Activated naive CD4-positive, alpha-beta T cell treated with anti-CD3 and anti-CD28 coated beads for 36 hours (primary cell): ENCODE measurements at places on chromosomes 2 and 18.
A peak's percentile ranks its signal among the peaks of the same experiment; 100 is the strongest.

DNA sequence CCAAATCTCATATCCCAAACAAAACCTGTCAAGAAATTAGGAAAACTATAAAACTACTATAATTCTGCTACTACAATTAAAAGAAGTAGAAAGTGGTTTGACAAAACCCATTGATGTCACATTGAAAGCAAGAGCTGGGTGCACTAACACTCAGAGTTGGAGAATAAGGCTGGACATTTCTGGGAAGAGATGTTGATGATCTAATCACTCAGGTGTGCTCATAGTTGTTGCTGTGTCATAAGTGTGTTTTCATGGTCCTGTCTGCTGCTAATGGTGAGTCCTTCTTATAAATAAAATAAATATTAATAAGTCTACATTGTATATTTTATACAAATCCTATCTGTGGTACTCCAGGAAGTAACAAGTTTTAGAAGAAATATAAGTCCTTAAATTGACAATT lies 168.2 kb upstream of the LRP1B start:
- no peak for DNase-seq

GRCh38 chr2:127514076-127514475 lies 12.2 kb downstream of the IWS1 start:
- DNase-seq: no peak

- DNase-seq: no peak
Observed at GRCh38 chr2:129165006-129165405, 814.5 kb upstream of the RAB6C start.

GRCh38 chr2:204706939-204707338 lies 161.7 kb downstream of the PARD3B start:
- DNase-seq: no peak

- no peak for DNase-seq
Observed at GRCh38 chr2:217858519-217859491, 144.0 kb downstream of the TNS1 start.

- no peak for DNase-seq
Observed at GRCh38 chr2:120894966-120895365, 159.3 kb downstream of the GLI2 start.

GRCh38 chr2:25420820-25421237 lies 79.1 kb upstream of the DNMT3A start:
- no peak for DNase-seq

GRCh38 chr2:238285653-238286082 lies 2.7 kb downstream of the PER2 start:
- no peak for DNase-seq

DNA sequence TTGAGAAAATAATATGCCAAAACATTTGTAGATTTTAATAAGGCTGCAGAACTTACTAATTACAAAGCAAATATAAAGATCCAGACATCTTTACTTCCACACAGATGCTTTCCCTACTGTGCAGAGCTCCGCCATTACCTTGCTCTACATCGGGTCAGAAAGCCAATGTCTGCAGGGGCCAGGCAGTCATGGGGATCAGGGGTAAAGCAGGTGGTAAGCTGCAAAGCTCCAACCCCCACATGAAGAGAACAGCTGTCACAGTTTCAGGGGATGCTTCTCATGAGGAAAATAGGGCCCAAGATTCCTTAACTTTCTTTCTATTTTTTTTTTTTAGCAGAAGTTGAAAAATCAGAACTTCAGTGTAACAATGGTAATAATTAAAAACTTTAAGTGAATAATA lies 102.7 kb downstream of the DCC start:
- DNase-seq: no peak

DNA sequence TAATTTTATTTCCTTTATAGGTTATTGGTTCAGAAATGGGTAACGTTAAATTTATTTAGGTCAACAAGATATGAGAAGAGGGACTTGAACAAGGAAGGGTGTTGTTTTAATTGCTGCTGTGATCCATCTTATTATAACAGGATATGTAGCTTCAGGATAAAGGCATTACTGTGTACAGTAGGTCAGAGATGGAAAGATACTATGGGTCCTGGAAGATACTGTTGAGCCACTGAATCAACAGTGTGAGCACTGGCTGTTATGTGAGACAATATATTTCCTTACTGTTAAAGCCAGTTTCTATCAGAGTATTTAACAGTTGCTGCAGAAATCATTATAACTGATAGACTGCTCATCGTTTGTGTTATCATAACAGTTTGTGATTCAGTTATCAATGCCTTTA lies 414.7 kb downstream of the THSD7B start:
- no peak for DNase-seq

- peak; percentile 18 for DNase-seq
Observed at GRCh38 chr2:71347517-71347916, 15.9 kb downstream of the ZNF638 start.

DNA sequence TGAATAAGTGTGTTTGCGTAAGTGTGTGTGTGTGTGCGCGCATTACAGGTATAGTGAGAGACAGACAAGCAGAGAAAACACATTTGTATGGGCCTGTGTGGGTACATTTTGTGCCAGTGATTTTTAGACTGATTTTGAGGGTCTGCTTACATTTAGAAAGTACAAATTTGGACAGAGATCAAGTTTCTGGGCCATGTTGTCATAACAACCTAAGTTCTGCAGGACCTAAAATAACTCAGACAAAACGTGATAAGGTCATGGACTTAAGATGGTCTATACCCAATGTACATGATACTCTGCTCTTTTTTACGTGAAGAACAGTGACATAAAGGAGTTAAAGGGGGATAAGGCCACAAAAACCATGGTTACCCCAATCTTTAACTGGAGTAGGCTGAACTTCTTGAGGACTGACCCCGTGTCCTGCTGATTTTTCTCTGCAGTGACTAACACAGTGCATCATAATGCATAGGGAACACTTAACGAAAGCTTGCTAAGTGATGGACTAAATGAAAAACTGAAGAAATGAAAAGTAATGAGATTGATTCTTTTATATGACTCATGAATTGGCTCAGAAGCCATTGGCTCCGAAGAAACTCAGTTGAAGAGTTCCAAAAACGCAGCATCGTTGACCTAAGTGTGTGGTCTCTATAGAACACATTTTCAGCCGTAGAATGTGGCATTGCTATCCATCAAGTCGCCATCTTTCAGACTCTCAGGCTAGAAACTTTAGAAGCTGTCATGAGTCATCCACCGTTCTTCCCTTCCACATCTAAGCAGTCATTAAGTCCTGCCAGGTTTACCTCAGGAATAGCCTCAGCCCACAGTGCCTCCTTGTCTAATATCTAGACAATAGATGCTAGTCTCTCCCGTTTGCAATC lies 61.6 kb upstream of the NCOA1 start:
- DNase-seq: no peak

DNA sequence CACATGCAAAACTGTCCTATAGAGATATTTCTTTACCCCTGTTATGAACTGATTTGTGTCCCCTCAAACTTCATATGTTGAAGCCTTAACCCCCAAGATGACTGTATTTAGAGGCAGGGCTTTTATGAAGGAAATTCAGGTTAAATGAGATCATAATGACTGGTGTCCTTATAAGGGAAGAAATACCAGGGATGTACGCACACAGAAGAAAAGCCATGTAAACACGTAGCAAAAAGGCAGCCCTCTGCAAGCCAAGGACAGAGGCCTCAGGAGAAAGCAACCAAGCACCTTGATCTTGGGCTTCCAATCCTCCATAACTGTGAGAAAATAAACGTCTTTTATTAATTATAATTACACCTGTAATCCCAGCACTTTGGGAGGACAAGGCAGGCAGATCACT lies 101.3 kb upstream of the NDUFV2 start:
- no peak for DNase-seq

GRCh38 chr2:177038787-177039484 lies 173.7 kb upstream of the HNRNPA3 start:
- no peak for DNase-seq

DNA sequence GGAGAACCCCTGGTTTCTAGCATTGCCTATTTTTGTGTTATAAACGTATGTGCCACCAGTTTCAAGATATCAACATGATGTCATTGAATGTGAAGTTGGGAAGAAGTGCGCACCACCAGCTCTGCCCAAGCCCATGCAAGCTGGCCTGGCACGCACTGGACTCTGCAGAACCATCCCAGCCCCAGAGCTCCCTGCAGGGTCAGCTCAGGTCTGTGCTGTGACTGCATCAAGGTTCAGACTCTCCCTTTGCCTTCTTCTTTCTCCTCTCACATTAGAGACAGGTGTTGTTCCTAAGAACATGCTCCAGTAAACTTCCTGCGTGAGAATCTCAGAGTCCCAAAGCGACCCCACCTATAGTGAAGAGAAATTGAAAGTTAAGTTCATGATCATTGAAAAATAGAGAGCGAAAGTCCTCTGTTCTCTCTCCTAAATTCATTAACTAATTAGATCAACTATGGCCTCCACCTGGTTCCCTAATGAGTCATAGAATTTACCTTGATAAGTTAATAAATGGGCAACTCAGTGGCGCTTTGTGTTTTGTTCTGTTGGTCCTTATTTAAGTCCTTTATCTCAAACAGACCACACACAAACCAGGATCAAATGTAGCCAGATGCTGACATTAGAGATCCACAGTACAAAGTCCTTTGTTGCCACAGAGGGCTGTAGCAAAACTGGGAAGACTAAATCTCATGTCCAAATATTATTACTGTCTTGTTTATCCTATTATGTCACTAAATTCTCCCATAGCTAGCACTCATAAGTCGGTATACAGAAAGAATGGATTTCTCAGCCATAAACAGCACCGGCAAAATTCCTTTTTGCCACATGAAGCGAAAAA lies 432.3 kb downstream of the STK39 start:
- no peak for DNase-seq

DNA sequence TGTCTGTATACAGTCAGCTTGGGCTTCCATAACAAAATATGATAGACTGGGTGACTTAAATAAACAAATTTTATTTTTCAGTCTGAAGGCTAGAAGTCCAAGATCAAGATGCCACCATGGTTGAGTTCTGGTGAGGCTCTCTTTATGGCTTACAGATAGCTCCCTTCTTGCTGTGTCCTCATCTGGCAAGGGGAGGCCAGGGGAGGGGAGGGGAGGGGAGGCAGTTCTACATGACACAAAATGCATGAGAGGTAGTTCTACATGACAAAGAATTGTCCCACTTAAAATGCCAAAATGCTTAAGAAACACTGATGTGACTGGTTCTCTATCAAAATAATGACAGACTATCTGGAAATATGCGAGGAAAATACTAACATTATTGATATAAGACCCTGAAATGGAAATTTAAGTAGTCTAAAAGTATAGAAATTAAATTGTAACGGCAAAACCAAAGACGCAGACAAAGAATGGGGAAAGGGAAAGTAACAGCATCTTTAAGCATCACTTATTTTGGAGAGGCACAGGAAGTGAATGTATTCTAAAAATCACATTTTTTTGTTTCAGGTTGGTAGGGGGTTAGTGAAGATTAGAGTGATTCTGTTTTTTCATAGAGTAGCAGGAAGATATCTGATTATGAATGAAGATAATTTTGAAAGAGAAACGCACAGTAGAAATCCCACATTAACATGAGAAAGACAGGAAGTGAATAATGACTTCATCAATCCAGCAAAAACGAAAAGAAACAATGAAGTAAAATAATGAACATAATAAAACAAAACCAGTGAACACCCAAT lies 131.4 kb downstream of the STRN start:
- no peak for DNase-seq

DNA sequence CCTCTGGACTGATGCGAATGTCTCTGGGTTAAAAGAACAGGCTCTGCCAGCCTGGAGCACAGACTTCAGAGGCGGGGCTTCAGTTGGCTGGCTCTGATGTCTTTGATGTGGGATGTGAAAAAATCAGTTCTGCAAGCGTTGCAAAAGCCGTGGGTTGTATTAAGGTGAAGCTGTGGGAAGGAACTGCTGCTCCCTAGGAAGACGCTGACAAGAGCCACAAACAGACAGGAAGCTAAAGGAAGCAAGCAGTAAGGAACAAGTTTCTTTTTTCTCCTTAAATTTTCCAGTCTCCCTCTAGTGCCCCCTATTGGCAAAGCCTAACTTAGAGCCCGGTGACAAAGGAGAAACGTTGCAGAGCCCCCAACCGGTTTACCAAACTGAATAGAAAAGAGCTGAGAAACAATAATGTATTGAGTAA lies 239.0 kb downstream of the CCDC178 start:
- no peak for DNase-seq

- no peak for DNase-seq
Observed at GRCh38 chr2:29831560-29831959, 89.8 kb downstream of the ALK start.

DNA sequence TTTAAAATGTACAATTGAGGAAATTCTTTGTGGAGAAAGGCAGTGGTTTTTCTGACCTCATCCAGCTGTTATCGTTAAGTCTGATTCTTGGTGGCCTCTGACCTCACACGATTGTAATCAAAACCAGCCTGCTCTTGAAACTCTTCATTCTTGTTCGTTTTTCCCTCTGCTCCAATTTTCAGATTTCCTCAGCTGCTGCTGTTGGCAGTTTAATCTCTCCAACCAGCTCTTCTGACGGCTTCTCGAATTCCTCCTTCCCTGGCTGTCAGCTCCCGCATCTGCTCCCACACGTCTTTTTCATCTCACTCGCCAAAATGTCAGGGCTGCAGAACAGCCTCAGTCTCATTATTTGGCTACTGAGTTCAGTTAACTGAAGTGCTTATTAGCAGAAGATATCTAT lies 136.1 kb downstream of the DCDC2C start:
- DNase-seq: no peak

GRCh38 chr2:96267159-96267971 lies 1.3 kb downstream of the CIAO1 start:
- peak; percentile 74 for DNase-seq
